ENCODE measurements at places on chromosomes 13 and 19. TPM values are rescaled to one million over a fixed set of nuclear protein-coding genes. Genes with fewer than 3 reads are reported as not detected.

The CNN1 gene
- total RNA-seq = 0.35 TPM

The CPB2 gene
- total RNA-seq = not detected

The VSIG10L gene
- 0.04 TPM for total RNA-seq

The PPP1R13L gene
- 8.6 TPM for total RNA-seq

The MCEMP1 gene
- not detected for total RNA-seq

The OR1M1 gene
- total RNA-seq = not detected

Measured in pulmonary artery endothelial cell (primary cell).